Thoracic aorta (tissue), 2 donors: ENCODE measurements at places on chromosomes 3 and 15.

DNA sequence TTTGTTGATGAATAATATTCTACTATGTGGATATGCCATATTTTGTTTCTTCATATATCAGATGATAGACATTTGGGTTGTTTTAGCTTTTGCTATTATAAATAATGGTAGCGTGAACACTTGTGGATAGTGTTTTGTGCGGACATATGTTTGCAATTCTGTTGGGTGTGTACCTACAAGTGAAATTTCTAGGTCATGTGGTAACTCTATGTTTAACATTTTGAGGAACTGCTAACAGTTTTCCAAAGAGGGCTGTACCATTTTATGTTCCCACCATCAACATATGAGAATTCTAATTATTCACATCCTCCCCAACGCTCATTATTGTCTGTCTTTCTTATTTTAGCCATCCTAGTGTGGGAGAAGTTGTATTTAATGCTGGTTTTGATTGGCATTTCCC is 303.8 kb downstream of the ERC2 start:
- H3K36me3 ChIP-seq: no peaks in the 10 kb centered on the region
- H3K27ac ChIP-seq: no peak overlapping the region
- no peaks in the 10 kb centered on the region for H3K27me3 ChIP-seq
- no peak for DNase-seq
- no peaks in the 10 kb centered on the region for H3K4me1 ChIP-seq

DNA sequence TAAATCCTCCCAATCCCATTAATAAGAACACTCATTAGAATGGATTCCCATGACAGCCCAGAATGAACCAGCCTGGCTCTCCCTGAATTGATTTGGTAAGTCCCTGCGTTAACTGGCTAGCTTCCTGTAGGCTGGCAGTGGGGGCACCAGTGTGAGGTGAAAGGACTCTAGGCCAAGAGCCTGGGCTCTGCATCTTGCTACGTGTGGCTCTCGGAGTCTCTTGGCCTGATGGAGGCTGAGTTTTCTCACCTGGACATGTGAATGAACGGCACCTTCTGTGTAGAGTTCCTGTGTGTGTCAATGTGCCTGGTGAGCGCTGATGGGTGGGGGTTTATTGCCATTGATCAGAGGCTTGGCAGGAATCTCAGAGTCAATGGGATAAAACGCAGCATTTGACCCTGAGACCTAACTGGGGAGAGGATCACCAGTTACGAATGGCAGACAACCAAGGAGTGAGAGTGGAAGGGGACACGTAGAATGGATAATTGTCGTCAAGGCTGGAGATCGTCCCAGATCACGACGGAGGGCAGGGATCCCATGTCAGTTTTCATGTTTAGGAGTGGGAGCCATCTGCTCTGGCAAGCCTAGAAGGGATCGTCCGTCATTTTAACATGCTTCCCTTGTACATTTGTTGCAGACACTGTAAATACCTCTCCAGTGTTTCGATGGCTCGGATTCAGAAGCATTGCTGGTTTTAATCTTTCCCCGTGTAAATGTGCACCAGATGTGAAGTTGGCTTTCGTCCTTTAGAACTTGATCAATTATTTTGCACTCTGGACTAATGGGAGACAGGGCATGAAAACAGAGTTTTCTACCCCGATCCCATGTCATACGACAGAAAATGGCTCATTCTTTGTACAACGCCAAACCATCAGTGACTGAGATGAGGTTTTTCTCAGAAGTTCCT is 9.0 kb upstream of the KLF13 start:
- H3K27me3 ChIP-seq: no peaks in the 10 kb centered on the region
- H3K4me1 ChIP-seq: no peaks in the 10 kb centered on the region
- no peak for DNase-seq
- no peaks in the 10 kb centered on the region for H3K36me3 ChIP-seq
- no peak overlapping the region for H3K27ac ChIP-seq

DNA sequence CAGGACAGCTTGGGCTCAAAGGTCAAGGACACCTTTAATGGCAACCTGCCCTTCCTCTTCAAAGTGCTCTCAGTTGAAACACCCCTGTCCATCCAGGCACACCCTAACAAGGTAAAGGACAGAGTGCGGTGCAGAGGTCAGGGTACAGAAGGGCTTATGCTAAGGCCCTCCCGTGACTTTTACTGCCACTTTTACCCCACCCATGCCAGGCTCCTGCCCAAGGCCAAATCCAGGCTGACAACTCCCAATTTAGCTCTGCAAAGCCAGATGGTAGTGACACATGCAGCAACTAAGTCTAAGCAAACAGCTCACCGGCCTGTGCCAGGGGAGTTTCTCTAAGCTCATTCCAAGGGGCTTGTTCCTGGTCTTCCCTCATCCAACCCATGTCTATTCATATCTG is 1.6 kb downstream of the MPI start:
- H3K27ac ChIP-seq: no peak overlapping the region
- H3K4me3 ChIP-seq: no peak overlapping the region
- H3K36me3 ChIP-seq: peaks cover 6% of the 10 kb centered on the region

DNA sequence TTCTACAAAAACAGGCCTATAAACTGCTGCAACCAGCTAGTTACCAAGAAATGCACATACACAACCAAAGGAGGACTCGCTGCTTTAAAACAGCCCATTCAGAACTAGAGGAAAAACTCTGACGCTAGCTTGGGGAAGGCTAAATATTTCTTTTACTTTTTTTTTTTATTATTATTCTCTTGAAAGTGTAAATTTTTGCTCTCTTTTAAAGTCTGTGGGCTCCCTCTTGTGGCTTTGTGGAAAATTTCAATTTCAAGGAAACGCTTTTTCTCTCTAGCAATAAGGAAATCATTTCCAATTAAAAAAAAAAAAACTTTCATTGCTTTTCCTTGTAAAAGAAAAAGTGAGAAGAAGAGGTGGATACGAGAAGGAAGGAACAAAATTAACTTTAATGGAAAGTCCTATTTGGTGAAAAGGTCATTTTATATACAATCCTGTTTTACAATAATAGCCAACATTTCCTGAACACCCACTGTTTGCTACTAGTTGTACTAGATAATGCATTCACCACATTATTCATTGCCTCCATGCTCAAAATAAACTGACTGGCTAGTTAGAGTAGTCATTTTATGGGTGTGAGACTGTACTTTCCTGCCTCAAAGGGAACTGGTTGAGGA is 51.2 kb upstream of the SAMMSON start:
- DNase-seq: no peak
- H3K4me1 ChIP-seq: peaks cover 6% of the 10 kb centered on the region
- no peaks in the 10 kb centered on the region for H3K36me3 ChIP-seq
- no peaks in the 10 kb centered on the region for H3K27me3 ChIP-seq
- no peak overlapping the region for H3K27ac ChIP-seq

DNA sequence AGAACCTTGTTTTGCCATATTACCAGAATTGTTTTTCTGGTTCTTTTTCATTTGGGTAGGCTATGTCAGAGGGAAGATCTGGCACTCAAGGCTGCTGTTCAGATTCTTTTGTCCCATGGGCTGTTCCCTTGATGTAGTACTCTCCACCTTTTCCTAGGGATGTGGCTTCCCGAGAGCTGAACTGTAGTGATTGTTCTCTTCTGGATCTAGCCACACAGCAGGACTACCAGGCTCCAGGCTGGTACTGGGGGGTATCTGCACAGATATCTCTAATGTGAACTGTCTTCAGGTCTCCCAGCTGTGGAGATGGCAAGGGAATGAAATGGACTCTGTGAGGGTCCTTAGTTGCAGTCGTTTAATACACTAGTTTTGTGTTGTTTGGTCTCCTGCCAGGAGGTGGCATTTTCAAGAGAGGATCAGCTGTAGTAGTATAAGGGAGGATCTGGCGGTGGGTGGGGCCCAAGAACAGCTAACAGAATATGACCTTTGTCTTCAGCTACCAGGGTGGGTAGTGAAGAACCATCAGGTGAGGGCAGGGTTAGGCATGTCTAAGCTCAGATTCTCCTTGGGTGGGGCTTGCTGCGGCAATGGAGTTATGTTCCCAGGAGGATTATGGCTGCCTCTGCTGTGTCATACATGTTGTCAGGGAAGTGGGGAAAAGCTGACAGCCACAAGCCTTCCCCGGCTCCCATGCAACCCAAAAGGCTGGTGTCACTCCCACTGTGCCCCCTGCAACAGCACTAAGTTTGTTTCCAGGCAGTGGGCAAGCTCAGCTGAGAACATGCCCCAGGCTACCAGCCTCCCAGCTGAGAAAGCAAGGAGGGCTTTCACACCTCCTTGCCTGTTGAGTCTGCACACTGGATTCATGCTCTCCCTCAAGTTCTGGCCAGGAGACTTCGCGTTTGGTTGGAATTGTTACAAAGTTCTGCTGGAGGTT is 252.5 kb downstream of the ISL2 start:
- H3K36me3 ChIP-seq: no peaks in the 10 kb centered on the region
- no peak overlapping the region for H3K4me3 ChIP-seq
- DNase-seq: no peak
- H3K4me1 ChIP-seq: no peaks in the 10 kb centered on the region
- H3K27ac ChIP-seq: no peak overlapping the region

- no peaks in the 10 kb centered on the region for H3K36me3 ChIP-seq
- no peak overlapping the region for H3K4me3 ChIP-seq
- H3K27me3 ChIP-seq: no peaks in the 10 kb centered on the region
- no peak overlapping the region for H3K27ac ChIP-seq
- peaks cover 7% of the 10 kb centered on the region for H3K4me1 ChIP-seq
- DNase-seq: peak; percentile 35
These were observed 96.3 kb upstream of the DLG1 start for GRCh38 chr3:197394464-197395321.

GRCh38 chr3:40580494-40581091 is 55.8 kb downstream of the ZNF621 start:
- H3K27me3 ChIP-seq: no peaks in the 10 kb centered on the region
- no peak for DNase-seq
- H3K4me3 ChIP-seq: no peak overlapping the region
- no peaks in the 10 kb centered on the region for H3K36me3 ChIP-seq
- H3K4me1 ChIP-seq: peaks cover 8% of the 10 kb centered on the region
- H3K27ac ChIP-seq: no peak overlapping the region

DNA sequence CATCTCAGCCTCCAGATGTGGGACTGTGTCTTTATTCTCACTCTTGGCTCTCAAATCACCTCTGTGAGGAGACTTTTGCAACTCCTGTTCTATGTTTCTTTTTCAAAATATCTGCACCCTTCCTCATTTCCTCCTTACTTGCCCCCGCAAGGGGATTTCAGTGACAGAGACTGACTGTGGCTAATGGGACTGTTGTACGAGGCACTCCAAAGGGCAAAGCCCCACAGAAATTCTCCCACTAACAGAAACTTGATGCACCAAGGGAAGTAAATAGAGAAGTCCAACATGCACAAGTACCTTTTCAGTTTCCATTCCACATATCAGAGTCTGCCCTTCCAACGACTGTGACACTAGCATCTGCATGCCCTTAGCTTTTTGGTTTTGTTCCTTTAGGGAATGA is 69.7 kb downstream of the LRRK1 start:
- no peaks in the 10 kb centered on the region for H3K36me3 ChIP-seq
- no peaks in the 10 kb centered on the region for H3K4me1 ChIP-seq
- H3K27me3 ChIP-seq: no peaks in the 10 kb centered on the region
- H3K4me3 ChIP-seq: no peak overlapping the region
- no peak overlapping the region for H3K27ac ChIP-seq

- H3K4me1 ChIP-seq: peaks cover 48% of the 10 kb centered on the region
- DNase-seq: no peak
- H3K27ac ChIP-seq: peak overlapping the region; percentile 81
- no peaks in the 10 kb centered on the region for H3K27me3 ChIP-seq
- H3K36me3 ChIP-seq: peaks cover 15% of the 10 kb centered on the region
These were observed 25.6 kb downstream of the LYSMD4 start for GRCh38 chr15:99707473-99708270.

DNA sequence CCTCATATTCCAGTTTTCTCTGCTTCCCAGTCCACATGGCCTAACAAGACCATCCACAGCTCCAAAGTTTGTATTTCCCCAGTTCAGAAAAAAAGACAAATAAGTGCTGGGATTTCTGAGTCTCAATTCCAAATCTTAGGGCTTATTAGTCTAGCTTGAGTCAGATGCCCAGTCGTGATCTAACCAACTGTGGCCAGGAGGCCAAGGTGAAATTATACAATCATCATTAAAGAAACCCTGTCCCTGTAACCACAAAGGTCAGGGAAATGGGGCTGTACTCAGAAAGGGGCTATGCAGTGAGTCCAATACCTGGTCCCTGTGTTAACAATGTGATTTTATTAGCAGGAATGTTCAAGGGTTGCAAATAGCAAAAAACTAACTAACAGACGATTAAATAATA is 40.5 kb upstream of the MITF start:
- no peaks in the 10 kb centered on the region for H3K36me3 ChIP-seq
- no peak for DNase-seq
- no peak overlapping the region for H3K27ac ChIP-seq
- H3K4me3 ChIP-seq: no peak overlapping the region
- H3K4me1 ChIP-seq: no peaks in the 10 kb centered on the region
- H3K27me3 ChIP-seq: no peaks in the 10 kb centered on the region

GRCh38 chr3:58434168-58434504 is 504 bp upstream of the PDHB start:
- DNase-seq: no peak
- peaks cover 14% of the 10 kb centered on the region for H3K36me3 ChIP-seq
- H3K4me1 ChIP-seq: peaks cover 33% of the 10 kb centered on the region
- H3K27me3 ChIP-seq: no peaks in the 10 kb centered on the region
- H3K4me3 ChIP-seq: peak overlapping the region; percentile 90

DNA sequence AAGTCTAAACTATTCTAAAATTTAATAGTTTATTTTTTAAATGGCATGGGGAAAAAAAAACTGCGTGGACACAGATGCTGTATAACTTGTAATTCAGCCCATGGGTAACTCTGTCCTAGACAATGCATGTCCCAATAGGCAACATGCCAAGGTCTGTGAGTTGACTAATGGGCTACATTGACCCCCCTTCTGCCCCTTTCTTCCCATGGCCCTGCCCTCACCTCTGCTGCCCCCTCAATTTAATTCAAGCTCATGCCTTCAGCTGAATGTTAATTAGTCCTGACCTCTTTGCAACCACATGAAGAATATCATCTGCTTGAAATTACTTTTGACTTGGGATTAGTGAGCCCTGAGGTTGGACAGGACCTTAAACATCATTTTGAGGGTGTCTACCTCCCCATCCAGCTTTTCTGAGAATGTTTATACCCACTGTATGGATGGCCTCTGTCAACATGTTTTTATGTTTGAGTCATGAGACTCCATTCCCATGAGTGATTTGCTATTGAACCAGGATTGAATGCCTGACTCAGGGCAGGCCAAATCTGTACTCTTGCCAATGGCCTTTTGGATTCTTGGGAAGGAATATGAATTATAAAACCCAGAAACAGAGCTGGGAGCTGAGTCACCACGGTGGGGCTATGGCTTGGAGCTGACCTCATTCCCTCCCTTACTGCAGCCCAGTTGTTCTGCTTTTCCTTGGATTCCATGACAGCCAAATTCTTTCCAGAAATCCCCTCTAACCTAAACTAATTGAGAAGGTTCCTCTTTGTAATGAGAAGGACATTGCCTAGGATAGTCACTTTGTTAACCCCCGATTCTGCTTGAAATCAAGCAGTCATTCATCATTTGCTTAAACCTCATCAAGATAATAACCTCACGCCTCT is 33.5 kb upstream of the PDE8A start:
- no peaks in the 10 kb centered on the region for H3K36me3 ChIP-seq
- no peaks in the 10 kb centered on the region for H3K27me3 ChIP-seq
- peaks cover 42% of the 10 kb centered on the region for H3K4me1 ChIP-seq
- H3K27ac ChIP-seq: peak overlapping the region; percentile 66
